Mucosa of descending colon (tissue), 3 donors: ENCODE measurements at places on chromosomes 7 and 10. TPM values are rescaled to one million over a fixed set of nuclear protein-coding genes. Genes with fewer than 3 reads are reported as not detected.

LANCL2 gene
- 15.3 TPM for total RNA-seq

CABCOCO1 gene
- total RNA-seq = 3.4 TPM

NEURL1 gene
- 42.9 TPM for total RNA-seq

SLC39A12 gene
- not detected for total RNA-seq

TMEM236 gene
- 37.8 TPM for total RNA-seq

FAM149B1 gene
- total RNA-seq = 23.0 TPM

STEAP1B gene
- total RNA-seq = 0.77 TPM

SDK1 gene
- 2.7 TPM for total RNA-seq

FGL2 gene
- 21.3 TPM for total RNA-seq

DKK1 gene
- total RNA-seq = 1.5 TPM

HOXA11 gene
- 5.4 TPM for total RNA-seq

SLC25A28 gene
- total RNA-seq = 64.4 TPM
